COR-L47 (cell line): ENCODE measurements at places on chromosomes 1 and 21.

GRCh38 chr1:92969517-92969916 lies 8.3 kb upstream of the DIPK1A start:
- no peak for DNase-seq

DNA sequence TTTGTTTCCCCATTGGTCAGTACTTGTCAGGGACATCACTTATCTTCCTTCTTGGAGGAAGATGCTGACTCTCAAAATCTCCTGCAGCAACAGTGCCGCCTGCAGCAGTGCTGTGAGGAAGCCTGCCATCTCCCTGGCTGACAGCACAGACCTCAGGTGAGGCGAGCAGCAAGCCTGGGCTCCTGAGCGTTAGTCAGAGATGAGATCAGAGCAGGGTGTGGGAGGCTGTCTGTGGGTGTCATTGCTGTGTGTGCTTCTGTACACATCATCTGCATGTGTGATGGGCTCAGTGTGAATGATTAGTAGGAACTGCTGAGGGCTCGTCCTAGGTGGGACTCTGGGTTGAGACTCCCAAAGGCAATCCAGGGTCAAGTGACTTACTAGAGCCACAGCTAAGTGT lies 6.1 kb downstream of the STRIP1 start:
- DNase-seq, result no peak

- DNase-seq, result no peak
Observed at GRCh38 chr1:76583875-76584477, 283.3 kb upstream of the ST6GALNAC5 start.

DNA sequence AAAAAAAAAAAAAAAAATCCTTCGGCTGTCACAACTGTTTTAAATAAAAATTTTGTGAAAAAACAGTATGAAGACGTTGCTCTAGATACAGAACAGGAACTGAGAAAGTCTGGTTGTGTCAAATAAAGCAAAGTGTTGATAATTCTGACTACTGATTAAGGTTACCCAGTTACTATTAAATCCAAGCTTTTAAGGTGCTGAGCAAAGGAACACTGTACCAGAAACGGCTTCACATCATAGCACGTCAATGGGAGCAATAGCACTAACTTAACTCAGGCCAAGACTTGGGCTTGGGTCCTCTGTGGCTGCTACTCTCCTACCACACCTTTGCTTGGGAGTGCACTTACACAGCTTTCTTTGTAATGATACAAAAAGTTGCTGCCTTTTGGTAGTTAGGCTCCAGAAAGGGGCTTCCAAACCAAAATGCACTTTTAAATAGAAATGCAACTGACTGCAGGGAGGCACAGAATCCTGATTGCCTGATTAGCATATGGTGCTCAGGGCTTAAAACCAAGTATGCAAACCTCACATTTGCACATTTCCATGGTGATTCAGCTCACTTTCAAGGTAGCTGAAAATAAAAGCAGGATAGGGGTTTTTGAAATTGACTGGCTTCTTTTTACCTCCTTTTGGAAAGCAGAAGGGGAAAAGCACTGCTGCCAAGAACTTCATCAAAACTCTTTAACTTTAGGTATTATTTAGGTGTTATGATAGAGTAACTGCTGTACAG lies 6.3 kb downstream of the MCL1 start:
- no peak for DNase-seq

GRCh38 chr21:38416791-38417190 lies 81.5 kb downstream of the ERG start:
- DNase-seq, result no peak
